Foreskin keratinocyte (primary cell): ENCODE measurements at places on chromosomes 2 and 18.
A peak's percentile ranks its signal among the peaks of the same experiment; 100 is the strongest.

GRCh38 chr18:80041424-80041823, 7.2 kb downstream of the RBFA start:
- DNase-seq = no peak

- DNase-seq = peak; percentile 98
Measured at GRCh38 chr18:23784832-23785245, 95.6 kb downstream of the LAMA3 start.

- DNase-seq = peak; percentile 99
Measured at GRCh38 chr2:17416884-17417391, 101.3 kb downstream of the RAD51AP2 start.

DNA sequence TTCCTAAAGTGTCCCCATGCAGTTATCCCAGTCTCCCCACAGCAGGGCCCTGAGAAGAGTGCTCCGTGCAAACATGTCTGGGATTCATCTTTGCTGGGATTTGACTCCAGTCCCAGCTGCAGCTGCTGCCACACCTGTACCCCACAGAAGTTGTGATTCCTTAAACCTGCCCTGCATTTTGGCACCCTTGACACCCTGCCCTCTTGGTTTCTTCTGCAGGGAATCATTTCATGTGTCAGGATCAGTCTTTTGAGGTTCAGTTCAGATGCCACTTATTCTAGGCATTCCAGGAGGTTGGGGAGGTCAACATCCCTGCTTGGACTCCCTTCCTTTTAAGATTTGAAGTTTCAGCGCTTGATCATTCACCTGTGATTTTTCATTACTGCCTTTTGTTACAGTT, 108.3 kb downstream of the SPTBN1 start:
- DNase-seq = no peak

DNA sequence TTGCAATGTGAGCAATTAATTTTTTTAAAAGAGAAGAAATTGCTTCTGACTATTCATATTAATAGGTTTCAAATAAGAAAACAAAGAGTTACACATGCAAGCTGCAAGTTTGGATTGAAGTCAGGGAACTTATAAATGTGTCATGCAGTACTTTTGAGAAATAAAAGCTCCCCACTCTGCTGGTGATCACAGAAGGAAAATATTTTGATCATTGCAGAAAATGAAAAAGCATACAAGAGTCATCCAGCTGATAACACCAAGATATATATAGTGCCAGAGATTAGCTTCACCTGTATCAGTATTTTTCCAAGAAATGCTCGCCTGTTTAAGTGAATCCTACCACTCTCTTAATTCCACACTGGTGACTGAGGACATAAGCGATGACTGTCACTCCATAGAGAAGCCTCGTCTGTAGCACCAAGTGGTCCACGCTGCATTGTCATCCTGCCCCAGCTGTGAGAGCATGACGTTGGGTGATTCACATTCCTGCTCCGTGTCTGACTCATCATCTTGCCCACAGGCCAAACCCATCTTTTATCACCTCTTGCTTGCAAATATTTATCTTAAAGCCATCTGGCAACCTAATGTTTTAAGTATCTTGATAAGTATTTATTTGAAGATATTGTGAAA, 178.0 kb downstream of the ASXL3 start:
- peak; percentile 42 for DNase-seq
